ENCODE measurements at places on chromosomes 2 and 18.

- no peak for DNase-seq
Measured at GRCh38 chr2:167891841-167892240, 355.6 kb downstream of the STK39 start.

DNA sequence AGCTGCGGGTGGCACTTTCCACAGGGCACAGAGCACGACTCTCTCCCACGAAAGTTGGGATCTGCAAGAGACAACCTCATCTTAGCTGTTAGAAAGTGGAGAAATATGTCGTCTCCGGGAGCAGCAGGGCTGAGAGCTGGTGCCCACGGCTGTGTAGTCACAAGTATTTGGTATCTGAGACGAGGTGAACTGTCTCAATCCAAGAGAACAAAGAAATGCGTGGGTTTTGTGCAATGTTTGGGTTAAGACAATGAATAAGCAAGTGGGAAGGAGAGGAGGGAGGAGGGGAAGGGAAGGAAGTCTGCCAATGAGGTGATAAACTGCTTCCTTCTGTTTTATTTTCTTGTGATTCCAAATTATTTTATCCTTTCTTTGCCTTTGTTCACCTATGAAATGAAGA lies 18.0 kb downstream of the DYTN start:
- no peak for DNase-seq

GRCh38 chr2:231819447-231820042 lies 33.3 kb downstream of the COPS7B start:
- DNase-seq = no peak

DNA sequence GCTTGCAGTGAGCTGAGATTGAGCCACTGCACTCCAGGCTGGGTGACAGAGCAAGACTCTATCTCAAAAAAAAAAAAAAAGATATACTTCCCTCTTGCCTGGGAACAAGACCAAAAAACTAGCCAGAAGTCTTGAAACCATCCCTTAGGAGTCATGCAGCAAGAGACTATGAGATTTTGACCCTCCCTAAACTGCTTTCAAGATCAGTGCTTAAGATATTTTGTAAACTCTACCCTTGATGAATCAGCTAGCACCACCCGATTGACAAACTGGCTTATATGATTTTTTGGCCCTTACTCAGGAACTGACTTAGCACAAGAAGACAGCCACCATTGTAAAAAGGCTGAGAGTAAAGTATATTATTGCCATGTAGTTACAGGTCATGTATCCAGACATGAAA lies 3.8 kb downstream of the SULT1C3 start:
- no peak for DNase-seq

DNA sequence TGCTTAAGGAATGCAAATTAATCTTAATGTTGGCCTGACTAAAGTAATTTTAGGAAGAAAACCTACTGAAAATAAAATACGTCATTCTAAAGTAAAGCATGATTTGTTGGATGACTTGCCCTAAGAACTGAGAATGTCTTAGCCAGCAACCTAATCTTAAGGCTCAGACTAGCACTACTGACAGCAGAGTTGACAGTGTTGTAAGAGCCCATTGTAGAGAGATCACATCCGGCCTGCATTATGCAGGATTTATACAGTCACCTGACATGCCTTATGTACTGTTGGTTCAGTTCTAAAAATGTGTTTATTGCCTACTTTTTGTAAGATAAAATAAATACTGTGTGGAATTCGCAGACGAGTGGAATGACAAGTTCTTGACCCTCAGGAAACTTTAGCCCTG lies 82.3 kb downstream of the TMEM185B start:
- DNase-seq = no peak

GRCh38 chr2:8624855-8625398 lies 56.9 kb upstream of the ID2 start:
- no peak for DNase-seq

Data from hepatic stellate cell (primary cell).